ENCODE measurements at places on chromosomes 5 and 9.

- DNase-seq, result no peak
Measured at GRCh38 chr5:97624886-97625285, 441.8 kb upstream of the RIOK2 start.

GRCh38 chr9:127935765-127936221, 1.9 kb downstream of the DPM2 start:
- peak; percentile 94 for DNase-seq

DNA sequence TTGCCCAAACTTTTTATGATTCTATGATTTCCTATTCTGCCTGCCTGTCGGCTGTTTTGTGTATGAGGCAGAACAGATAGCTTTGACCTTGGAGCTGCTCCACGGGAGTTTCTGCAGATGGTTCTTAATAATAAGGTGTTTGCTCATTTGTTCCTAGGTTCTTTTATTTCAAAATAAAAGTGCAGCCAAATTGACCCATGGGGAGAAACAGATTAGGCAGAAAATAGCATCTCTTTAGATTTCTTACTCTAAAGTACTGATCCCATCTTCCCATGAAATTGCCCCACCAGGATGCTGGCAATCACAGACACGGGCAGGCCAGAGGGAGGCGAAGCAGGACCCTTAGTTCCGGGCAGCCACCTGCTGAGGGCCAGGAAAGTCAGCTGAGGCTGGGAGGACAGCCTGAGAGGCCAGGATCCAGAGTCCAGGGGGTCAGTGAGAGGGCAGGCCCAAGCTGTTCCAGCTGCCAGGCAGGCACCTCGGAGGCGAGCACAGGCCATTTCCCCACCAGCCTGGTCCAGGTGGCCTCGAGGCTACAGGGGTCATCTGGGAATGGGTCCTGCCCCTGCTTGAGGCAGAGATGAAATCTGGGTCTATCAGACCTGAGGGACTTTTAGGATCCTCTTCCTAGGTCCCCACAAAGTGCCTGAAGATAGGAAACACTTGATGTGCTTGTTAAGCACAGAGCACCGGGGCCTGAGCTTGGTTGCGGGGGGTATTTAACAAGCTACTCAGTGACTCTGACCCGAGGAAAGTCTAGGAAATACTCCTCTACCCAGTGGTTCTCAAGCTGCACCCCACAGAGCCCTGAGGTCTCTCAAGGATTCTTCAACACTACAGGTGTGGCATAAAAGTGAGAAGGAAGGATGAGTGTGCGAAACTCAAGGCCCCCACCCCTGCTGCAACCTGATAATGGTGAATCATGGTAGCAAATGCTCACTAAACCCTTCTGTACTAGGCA, 145.4 kb downstream of the CMYA5 start:
- DNase-seq, result no peak

DNA sequence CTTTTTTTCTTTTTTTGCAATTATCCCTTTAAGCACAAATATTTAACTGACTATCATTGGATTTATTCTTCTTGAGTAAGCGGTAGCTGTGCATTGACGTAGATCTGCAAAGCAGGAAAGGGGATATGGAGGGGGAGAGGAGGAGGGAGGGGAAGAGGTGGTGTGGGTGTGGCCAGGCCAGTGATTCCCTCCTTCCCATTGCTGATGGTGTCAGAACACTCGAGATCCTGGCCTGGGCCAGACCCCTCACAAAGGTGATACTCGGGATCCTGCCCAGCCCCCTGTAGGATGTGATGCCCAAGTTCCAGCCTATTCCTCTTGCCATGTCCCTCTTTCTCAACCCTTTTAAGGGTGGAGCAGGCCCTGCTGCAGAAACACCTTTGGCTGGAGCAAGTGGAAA, 9.9 kb downstream of the SLC36A3 start:
- no peak for DNase-seq

- DNase-seq, result no peak
Measured at GRCh38 chr9:136975644-136976043, 1.7 kb upstream of the PTGDS start.

DNA sequence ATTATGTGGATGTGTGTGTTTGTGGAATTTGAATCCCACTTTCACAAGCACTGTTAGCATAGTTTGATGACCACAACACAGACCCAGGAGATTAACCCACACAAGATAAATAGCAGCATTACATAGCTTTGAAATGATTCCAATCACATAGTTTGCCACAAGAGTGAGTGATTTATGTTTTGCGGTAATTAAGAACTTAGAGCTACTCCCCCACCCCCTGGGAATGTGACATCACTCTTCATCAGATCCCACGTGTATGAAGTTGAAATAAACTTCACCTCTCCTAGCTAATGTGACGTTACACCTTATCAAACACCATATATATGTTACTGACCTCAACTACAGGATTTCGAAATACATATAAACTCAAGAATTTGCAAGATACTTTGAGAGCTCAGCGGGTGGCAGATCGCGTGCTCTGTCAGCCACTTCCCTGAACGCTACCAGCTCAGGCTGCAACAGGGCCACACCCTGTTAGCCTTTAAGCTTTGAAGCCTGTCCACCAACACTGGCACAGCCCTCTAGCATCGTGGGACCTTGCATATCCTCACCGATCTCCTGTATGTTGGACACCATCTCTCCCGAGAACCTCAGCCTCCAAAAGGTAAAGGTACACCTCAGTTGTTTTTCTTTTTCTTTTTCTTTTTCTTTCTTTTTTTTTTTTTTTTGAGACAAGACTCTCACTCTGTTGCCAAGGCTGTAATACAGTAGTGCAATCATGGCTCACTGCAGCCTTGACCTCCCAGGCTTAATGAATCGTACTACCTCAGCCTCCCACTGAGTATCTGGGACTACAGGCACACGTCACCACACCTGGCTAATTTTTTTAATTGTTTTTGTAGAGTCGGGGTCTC, 1.7 kb upstream of the AGTPBP1 start:
- peak; percentile 71 for DNase-seq

GRCh38 chr9:33041432-33042188, 16.5 kb downstream of the DNAJA1 start:
- no peak for DNase-seq

DNA sequence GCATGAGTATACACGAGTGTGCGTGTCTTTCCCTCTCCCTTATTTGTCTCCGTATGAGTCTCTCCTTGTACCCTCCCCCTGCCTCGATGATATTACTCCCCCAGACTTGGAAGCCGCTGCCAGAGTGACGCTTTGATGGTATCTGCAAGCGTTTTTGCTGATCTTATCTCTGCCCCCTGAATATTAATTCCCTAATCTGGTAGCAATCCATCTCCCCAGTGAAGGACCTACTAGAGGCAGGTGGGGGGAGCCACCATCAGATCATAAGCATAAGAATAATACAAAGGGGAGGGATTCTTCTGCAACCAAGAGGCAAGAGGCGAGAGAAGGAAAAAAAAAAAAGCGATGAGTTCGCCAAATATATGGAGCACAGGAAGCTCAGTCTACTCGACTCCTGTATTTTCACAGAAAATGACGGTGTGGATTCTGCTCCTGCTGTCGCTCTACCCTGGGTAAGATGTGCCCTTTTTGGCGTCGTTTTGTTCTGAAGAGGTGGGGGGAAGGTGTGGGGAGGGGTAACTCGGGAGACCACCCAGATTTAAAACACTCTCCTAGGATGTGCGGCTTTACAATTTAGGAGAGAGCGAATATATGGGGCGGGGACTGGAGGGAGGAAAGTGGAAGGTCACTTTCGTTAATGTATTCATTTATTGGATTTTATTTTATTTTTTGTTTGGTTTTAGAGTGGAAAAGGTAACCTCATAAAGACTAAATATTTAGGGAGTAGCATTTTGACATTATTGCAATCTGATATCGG, at the start of gene GABRG2:
GABRG2 (plus strand) TSS at position 119 of the 757 bp plus-strand sequence; CDS start at position 346, 227 bp downstream.
- DNase-seq, result no peak

DNA sequence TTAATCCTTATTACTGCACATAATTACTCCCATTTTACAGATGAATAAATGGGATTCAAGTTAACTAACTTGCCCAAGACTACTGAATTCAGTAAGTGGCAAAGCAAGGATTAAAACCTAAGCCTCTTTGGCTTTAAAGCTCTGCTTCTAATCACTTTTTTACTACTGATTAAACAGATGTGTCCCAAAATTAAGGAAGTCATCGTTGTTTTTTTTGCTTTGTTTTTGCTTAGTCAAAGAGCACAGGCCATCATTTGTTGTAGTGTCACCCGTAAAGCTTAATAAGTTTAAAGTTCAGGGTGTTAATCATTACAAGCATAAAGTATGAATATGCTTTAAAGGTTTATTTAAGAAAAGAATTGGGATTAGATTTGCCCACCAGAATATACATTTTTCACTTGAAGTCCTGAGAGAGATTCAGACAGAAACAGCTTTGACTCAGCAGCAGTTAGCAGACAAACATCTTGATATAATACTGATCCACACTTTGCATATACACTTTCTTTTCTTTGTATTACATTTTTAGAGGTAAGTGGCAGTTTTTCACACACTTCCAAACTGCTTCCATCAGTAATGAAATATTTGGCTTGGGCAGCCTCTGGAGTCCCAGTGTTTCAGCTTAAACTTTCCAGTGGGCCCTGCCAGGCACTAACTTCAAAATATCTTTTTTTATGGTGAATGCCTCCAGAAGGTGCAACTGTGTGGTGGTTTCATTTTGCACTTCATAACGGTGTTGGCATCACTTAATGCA, 52.7 kb downstream of the PIK3R1 start:
- no peak for DNase-seq

All from RKO (cell line).